ENCODE measurements at places on chromosomes 1 and 21. TPM values are rescaled to one million over a fixed set of nuclear protein-coding genes. Genes with fewer than 3 reads are reported as not detected.

The ALPL gene
- not detected for total RNA-seq

The CFH gene
- 5.3 TPM for total RNA-seq

- DNase-seq = no peak
Measured at GRCh38 chr1:172646653-172647052, 12.2 kb upstream of the FASLG start.

DNA sequence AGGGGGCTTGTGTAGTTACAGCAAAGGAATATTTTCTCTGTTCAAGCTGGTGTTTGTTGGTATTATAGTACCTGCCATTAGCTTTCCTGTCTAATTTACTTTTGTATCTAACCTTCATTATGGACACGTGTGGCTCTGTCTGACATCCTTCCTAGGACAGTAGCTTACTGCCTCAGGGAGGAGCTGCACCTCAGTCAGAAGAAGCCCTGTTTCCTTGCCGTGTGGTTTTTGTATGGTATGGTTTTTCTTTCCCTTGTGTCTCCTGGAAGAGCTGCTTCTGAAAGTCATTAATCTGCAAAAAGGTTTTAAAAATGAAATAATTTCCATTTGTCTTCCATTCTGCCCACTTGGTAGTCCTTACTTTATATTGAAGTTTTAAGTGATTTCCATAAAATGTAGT, 17.4 kb upstream of the CRB1 start:
- DNase-seq = no peak

- DNase-seq = peak; percentile 12
Measured at GRCh38 chr1:58324558-58324957, 222.0 kb downstream of the OMA1 start.

GRCh38 chr1:163361123-163361934, 39.6 kb downstream of the NUF2 start:
- no peak for DNase-seq

GRCh38 chr1:12549460-12550349, 68.3 kb downstream of the DHRS3 start:
- no peak for DNase-seq

GRCh38 chr1:81230983-81231728, 569.6 kb upstream of the ADGRL2 start:
- no peak for DNase-seq

DNA sequence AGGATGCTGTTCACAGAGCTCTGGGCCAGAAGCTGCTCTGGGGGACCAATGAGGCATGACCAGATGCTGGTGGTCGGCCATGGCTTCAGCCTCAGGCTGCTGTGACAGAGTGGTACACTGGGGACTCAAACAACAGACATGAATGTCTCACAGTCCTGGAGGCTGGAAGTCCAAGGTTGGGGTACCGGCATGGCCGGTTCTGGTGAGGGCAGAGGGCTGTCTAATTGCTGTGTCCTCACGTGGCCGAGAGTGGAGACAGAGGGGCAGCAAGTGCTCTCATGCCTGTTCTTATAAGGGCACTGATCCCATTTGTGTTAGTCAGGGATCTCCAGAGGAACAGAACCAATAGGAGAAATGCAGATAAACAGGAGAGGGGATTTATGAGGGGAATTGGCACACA, 253.5 kb upstream of the C1orf174 start:
- no peak for DNase-seq

- no peak for DNase-seq
Measured at GRCh38 chr1:228066891-228067654, 15.4 kb upstream of the ARF1 start.

DNA sequence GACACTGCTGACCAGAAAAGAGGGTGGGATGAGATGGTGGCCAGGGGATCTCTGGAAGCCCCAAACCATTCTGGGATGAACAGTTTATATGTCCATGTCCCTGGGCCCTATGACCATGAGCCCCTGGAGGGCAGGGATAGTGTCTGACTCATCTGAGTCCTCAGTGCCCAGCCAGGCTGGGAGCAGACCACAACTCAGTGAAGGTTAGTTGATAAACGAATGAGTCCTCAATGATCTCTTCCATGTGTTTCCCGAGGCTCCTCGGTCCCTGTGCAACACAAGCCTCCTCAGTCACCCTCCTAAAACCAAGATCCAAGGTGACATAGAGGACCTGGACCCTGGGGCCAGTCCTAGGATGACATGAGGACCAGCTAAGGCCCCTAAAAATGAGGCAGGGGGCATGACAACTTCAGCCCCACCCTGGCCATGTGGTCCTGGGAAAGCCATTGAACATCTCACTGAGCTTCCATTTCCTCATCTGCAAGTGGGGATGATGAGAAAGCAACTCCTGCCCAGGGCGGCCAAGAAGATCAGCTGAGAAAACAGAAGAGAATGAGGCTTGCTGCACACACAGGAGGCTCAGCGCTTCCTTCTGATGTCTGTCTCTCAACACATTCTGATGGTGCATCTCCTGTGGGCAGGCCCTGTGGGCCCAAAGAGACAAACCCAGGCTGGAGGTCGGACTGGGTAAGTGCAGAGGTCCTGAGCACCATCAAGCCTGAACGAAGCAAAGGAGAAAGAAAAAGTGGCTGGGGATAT, 86.3 kb downstream of the GLIS1 start:
- DNase-seq = no peak

DNA sequence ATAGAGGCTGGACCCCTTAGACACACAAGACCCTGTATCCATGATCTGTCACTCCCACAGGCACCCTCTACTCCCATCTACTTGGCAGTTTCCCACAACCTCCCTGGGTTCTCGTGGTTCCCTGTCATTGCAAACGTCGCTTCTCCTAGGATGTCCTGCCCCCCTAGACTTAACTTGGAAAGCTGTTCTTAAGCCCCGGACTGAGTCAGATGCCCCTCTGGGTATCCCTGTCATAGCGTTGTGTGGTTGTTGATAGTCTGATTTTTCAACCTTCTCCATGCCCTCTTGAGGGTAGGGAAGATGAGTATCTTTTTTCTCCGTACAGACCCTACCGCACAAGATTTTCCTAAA, 11.8 kb downstream of the RCC1 start:
- no peak for DNase-seq

DNA sequence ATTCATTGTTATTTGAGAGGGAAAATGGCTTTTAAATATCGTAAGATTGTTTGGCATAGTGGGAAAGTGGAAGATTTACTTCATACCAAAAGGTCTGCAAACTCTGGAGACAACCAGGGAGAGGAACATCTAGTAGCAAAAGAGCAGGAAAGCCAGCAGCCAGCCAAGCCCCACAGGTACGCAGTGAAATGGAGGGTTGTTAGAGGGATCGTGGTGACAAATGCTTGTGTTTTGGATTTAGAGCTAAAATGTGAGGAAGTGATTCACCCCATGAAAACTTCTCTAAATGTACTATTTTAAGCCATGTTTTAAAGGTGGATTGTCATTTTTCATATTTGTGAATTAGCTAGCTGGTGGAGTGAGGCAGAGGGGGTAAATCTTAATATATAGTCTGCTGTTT, 69.3 kb downstream of the RPS6KC1 start:
- no peak for DNase-seq
